ENCODE measurements at places on chromosomes 6 and 20.

- peak; percentile 3 for DNase-seq
Observed at GRCh38 chr6:154606457-154606856, 96.0 kb upstream of the CNKSR3 start.

DNA sequence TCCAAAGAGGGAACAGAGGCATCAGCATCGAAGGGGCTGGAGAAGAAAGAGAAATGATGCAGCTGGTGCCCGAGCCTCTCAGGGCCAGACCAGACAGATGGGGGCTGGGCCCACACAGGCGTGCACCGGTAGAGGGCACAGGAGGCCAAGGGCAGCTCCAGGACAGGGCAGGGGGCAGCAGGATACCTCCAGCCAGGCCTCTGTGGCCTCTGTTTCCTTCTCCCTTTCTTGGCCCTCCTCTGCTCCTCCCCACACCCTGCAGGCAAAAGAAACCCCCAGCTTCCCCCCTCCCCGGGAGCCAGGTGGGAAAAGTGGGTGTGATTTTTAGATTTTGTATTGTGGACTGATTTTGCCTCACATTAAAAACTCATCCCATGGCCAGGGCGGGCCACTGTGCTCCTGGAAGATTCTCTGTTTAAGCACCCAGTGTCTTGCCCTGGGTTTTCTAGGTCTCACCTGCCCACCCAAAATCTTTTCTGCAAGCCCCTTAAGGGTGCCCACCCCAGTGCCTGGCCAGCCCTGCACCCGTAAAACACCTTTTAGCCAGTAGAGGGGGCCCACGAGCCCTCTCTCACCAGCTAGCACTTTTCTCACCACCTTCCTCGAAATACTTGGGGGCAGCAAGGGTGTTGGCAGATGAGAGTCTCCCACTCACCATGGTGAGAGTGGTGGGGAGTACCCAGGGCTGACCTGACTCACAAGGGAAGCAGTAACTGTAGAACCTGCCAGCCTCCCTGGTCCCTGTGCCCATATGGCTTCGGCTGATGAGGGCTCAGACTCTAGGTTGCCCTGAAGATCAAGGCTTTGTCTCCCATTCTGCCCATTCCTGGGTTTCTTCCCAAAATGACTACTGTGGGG lies 35.7 kb upstream of the ID1 start:
- DNase-seq = peak; percentile 49

DNA sequence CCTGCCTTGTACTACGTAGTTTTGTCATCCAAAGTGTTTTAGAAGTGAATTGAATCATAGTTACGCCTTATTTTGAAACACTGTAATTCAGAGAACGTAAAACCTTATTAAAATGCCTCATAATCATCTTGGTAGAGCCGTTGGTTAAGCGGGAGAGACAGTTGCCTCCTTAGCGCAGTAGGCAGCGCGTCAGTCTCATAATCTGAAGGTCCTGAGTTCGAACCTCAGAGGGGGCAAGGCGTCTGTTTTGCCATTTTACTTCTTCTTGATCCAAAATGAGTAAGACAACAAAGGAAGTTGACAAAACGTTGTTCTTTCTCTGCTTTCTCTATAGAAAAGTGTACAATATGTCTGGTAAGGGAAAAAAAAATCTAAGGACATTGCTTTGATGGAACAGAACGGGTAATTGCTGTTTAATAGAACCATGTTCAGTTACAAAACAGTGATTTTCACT lies 20.7 kb upstream of the TRIM27 start:
- peak; percentile 77 for DNase-seq

DNA sequence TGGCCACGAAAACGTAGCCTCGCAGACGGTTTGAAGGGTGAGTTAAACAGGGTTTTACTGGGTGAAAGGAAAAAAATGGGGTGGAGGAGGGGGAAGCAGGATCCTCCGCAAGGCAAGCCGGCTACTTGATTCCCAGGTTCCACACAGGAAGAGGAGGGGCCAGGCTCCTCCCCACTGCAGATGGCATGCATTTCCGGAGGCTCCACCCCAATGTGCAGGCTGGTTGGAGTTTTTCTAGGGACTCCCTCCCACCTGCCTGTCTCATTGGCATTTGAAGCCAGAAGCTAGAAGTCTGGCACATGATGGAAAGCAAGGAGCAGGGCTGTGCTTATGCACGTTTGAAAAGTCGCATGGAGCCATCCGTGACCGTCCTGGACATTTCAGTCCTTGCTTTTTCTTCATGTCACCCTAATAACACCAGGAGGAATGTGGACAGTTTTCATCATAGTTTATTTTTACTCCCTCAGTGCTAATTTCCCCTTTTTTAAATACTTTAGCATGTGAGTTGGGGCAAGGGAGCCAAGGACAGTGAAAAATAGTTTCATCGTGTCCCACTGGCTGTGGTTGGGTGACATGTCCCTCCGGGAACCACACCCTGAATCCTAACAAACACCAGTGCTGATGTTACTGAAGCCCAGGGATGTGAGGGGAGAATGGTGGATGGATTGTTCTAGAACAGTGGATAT lies 100.1 kb upstream of the INSM1 start:
- DNase-seq = no peak

DNA sequence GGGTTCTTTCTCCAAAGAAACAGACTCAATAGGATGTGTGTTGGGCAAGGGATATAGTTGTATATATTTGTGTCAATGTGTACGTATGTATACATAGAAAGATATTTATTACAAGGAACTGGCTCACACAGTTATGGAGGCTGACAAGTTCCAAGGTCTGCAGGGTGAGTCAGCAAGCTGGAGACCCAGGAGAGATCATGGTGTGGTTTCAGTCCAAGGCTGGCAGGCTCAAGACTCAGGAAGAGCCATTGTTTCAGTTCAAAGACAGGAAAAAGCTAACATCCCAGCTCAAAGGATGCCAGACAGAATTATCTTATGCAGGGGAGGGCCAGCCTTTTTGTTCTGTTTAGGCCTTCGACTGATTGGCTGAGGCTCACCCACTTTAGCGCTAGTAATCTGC lies 89.9 kb upstream of the RALGAPA2 start:
- no peak for DNase-seq

DNA sequence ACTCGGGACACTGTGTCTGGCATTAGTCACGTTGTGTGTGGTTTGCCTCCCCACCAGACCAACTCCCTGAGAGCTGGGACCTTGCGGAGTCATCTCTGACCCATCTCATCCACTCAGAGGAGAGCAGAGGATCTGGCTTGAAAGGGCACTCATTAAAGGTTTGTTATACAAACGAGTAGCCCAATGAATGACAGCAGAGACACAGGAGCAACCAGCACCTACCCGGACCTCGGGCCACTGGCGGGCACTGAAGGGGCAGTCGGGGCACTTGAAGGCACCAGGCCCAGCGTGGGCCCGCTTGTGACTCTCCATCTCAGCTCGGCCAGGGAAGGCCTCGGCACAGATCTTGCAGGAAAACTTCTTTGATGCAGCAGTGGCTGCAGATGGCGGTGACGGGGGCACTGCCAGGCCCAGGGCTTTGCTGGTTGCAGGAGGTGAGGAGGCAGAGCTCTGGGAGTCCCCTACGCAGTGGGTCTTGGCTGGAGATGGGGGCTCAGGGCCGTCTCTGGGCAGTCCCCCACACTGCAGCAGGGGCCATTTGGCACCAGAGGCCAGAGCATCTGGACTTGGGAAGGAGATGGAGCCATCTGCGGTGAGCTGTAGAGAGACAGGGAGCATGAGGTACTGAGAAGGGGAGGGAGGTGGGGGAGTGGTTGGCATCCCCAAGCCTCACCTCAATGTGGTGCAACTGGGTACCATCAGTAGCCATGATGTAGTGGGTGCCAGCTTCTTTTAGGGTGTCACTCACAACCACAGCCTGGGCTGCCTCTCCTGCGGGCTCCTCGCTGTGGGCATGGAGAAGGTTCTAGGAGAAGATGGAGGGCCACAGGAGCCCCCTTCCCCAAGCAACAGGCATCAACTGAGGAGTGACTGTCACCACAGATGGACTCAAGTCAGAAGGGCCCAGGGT lies 17.7 kb downstream of the PCIF1 start:
- no peak for DNase-seq

GRCh38 chr6:114592506-114592905 lies 249.7 kb upstream of the HS3ST5 start:
- DNase-seq = no peak

GRCh38 chr6:41758641-41759035 lies 11.4 kb upstream of the PGC start:
- no peak for DNase-seq

- DNase-seq = no peak
Observed at GRCh38 chr20:35661053-35661452, 3.6 kb downstream of the CPNE1 start.

DNA sequence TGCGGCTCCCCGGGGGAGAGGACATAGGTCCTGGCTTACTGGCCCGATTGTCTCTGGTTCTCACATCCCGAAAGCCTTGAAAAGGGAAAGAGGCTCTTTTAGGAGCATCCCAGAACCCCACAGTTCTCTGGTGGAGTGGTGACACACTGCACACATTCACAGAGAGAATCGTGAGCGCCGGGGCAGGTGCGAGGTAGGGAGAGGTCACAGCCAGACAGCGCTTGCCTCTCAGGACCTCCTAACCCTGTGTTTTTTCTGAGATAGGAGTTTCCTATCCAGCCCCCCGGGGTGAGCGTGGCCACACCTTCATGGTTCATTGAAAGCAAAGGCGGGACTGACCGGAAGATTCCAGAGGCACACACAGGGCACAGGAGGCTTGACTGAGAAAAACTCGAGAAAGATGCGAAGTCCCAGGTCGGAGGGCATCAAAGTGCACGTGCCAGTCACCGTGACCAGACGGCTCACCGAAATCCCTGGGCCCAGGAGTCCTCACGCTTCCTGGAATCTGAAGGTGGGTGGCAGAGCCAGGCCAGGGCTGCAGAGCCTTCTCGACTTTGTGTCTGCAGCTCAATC lies 46.5 kb upstream of the FRMD1 start:
- DNase-seq = no peak

DNA sequence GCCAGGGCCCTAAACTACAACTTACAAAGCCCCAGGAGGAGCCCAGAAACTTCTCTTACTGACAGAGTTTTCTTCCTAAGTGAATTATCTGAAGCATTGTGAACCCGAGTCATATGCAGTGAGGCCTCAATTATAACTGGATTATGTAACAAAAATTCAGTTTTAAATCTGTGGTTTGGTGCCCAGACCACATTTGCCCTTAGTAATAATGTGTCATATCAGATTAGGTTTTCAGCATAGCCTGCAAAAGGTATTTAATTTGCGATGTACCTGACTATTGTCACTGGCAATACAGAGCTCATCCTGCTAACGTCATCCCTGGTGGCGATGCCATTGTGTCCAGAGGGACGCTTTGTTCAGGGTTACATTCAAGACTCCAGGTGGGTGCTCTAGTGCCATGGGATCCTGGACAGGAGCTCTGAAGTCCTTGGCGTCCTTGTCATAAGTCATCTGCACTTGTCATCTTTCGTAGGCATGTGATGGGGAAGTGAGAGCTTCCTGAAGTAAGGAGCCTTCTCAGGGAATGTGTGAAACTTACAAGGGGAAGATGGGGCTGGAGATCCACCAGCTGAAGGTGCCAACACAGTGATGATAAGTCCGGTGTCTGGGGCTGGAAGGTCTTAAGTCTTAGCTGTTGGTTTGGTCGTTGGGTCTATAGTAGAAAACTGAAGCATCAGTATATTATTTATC lies 65.1 kb downstream of the HIVEP1 start:
- no peak for DNase-seq

DNA sequence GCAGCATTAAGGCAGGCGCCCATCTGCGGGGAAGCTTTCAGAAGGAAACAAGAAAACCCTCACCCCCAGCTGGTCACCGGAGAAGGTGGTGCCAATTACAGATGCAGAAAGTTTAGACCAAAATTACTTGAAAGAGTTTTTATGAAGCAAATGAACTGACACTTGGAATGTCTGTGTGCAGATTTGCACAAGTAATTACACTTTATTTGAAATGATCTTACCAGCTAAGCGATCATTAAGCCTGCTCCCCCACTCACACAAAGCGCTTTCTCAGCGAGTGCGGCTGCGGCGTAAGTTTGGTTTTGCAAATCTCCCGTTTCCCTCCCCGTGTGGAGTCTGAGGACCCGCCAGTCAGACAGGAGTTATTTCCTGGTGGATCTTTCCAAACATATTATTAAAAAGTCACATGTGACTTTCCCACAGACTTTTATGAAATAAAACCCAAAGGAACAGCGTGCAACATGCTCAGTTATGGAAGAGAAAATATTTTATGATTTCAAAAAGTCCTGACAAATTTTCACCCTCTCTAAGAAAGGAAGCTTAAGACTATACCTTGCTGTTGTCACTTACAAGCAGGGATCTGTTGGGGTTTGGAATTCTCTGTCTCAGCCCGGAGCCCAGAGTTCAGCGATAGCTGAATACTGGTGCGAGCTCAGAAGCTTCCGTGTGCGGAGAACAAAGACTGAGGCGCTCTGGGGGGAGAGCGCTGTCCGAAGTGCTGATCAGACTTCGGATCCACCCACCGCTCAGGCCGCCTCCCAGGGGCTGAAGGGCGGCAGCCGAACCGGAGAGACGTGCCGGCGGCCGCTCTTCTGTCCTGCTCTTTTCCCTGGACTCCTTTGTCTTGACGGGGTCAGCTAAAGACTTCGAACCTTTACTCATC lies 2.7 kb upstream of the MYT1 start:
- DNase-seq = no peak

DNA sequence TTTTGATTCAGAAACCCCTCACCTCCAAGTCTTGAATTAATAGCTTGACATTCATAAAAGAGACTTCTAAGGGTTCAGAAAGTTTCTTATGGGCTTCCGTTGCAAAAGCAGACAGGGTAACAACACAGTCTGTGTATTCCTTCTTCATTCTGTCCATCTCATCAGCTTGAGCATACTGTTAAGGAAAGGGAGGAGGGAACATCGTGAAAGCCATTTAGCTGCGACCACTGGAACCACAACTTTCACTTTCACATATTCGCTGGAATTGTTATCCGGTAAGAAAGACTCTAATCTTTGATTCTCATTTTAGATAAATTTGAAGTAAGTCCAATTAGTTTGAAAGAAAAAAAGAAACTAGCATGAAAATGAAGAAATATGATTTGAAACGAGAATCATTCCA lies 174.4 kb downstream of the SYNE1 start:
- no peak for DNase-seq

DNA sequence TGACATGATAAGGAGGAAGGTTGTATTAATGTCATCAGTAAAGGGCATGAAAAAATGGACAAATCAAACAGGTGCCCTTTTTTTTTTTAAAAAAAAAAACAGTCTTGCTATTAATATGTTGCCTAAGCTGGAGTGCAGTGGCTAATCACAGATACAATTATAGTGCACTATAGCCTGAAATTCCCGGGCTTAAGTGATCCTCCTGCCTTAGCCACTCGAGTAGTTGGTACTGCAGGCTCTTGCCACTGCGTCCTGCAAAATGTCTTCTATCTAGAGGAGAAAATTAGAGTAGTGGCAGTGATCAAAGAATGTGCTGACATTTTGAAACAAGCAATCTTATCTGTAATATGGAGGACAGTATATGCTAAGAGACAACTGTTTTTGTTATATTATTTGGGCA lies 127.7 kb downstream of the ASCC3 start:
- no peak for DNase-seq

- DNase-seq = no peak
Observed at GRCh38 chr20:47205577-47206123, 150.8 kb downstream of the ZMYND8 start.

- DNase-seq = no peak
Observed at GRCh38 chr6:4349323-4349722, 213.9 kb upstream of the ECI2 start.

- DNase-seq = no peak
Observed at GRCh38 chr6:148179786-148180185, 162.9 kb upstream of the SASH1 start.

GRCh38 chr6:116157391-116157790 lies 31.5 kb upstream of the COL10A1 start:
- DNase-seq = no peak

- DNase-seq = no peak
Observed at GRCh38 chr6:17388365-17388764, 5.0 kb upstream of the CAP2 start.

- DNase-seq = no peak
Observed at GRCh38 chr6:2086326-2086965, 159.0 kb downstream of the GMDS start.

GRCh38 chr6:30763618-30764489 lies 19.5 kb upstream of the IER3 start:
- DNase-seq = no peak
